AG09319 (cell line): ENCODE measurements at places on chromosomes 5 and 9.

DNA sequence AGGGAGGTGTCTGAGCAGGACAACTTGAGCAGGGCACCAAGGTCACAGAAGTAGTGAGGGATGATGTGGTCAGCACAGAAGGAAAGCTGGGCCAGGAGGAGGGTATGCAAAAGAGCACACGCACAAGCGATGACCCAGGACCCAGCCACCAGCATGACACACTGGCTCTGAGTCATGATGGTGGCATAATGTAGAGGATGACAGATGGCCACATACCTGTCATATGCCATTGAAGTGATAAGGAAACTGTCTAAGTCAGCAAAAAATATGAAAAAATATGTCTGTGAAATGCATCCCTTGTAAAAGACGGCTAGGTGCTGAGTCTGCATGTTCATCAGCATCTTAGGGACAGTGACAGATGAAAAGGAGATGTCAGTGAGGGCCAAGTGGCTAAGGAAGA lies 380 bp downstream of the OR1J1 start:
- DNase-seq: no peak

- no peak for DNase-seq
These were observed 226.0 kb upstream of the ATP10B start for GRCh38 chr5:161077936-161078545.

- no peak for DNase-seq
These were observed 123.7 kb upstream of the TNC start for GRCh38 chr9:115241641-115242040.

GRCh38 chr5:143648696-143649095 lies 163.3 kb upstream of the HMHB1 start:
- no peak for DNase-seq

DNA sequence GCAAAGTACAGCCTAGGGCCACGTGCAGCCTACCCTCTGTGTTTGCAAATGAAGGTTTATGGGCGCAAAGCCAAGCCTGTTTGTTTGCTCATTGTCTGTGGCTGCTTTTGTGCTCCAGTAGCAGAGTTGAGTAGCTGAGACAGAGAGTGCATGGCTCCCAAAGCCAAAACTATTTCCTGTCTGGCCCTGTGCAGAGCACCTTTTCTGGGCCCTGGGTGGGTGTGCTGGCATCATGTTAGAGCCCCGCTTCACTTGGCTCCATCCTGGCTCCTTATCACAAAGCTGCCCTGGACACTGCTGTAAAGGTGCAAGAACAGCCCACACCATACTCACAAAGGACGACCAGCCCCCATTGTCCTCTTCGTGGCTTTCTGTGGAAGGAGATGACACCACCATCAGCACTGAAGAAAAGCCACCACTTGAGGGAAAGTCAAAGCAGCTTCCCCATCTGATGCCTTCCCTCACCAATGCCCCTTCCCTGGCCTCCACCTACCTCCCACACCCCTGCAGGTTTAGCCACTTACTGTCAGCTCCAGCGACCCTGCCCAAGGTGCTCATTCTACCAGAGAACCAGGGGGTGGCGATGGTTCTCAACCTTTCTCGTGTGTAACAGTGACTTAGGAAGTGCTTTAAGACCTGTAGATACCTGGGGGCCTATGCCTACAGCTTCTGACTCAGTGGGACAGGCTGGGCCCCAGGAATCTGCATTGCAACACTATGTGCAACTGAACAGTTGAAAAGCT lies 23.4 kb downstream of the LCP2 start:
- no peak for DNase-seq

- DNase-seq: no peak
These were observed 98.2 kb upstream of the RPS23 start for GRCh38 chr5:82376307-82376706.

DNA sequence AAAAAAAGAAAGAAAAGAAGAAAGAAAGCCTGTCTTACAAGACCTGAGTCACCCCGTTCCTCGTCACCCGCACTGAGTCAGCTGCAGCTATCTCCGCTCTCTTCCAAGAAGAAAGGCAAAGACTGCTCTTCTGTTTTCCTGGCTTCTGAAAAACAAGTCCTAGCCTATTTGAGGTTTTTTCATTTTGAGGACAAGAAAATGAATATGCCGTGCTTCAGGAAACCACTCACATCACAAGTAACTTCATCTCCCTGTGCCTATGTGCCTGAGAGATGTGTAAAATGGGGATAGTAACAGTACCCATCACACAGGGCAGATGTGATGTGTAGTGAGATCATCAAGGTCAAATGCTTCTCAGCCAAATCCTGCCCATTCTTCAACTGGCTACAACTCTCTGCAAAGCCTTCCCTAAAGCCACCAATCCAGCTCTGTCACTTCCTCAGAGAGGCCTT lies 78.4 kb downstream of the GLDC start:
- peak; percentile 61 for DNase-seq

- DNase-seq: no peak
These were observed at the start of gene GLIPR2 for GRCh38 chr9:36136272-36136893. GLIPR2 (plus strand) TSS chr9:36136733; CDS start chr9:36136779, 46 bp downstream.

- DNase-seq: no peak
These were observed 71.5 kb downstream of the FREM1 start for GRCh38 chr9:14838701-14839100.

GRCh38 chr9:93198117-93198837 lies 14.3 kb downstream of the WNK2 start:
- DNase-seq: no peak

DNA sequence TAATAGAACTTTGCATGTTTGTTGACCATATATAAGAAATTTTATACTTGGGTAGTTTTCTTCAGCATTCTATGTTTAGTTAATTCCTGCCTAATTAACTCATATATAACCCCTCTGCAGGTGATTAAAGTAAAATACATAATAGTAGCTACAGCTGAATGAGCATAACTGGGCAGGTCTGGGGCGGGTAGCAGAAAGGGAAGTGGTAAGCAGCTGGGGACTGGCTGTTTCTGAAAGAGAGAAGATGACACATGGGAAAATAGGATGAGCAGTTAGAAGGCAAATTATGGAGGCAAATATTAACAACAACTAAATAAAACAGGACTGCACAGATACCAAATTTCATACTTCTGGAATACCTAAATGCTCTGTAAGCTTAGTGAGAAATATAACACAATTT lies 128.1 kb downstream of the CPLANE1 start:
- no peak for DNase-seq

DNA sequence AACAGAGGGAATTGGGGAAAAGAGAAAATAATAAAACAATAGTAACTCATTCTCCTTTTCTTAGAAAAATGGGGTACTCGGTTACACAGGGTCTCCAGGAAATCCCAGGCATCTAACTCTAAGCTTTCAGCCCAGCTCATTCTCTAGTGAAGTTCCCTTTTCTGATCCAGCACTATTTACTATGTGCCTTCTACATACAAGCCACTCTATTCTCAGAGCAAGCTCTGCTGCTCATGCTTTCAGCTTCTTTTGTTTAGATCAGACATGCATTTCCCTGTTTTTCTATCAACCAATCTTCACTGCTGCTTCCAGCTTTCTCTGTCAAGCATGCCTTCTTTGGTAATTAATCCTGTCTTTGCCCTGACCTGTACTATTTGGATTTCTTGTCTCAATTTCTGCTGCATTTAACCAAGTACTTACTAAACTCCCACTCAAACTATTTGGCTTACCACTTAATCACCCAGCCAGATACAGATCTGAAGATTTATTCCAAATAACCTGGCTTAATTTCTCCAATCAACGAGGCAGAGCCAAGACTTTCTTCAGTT lies 25.3 kb downstream of the OSMR start:
- no peak for DNase-seq

DNA sequence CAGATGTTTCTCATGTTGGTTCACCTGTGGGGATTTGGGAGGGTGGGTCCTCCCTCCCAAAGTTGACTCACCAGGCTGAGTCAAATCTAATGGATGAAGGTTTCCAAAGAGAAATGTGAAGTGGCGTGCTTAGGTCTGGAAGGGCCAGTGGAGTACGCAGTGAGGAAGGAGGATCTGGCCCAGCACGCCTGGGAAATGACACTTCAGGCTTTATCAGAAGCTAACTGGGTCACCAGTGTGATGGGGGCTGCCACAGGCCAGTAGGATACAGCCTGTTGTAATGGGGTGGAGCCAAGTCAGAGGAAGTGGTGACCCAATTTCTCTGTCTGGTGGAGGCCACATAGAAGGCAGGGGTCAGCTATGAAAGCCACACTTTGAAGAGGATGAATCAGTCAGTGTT lies 18.0 kb downstream of the POLR1E start:
- DNase-seq: no peak

DNA sequence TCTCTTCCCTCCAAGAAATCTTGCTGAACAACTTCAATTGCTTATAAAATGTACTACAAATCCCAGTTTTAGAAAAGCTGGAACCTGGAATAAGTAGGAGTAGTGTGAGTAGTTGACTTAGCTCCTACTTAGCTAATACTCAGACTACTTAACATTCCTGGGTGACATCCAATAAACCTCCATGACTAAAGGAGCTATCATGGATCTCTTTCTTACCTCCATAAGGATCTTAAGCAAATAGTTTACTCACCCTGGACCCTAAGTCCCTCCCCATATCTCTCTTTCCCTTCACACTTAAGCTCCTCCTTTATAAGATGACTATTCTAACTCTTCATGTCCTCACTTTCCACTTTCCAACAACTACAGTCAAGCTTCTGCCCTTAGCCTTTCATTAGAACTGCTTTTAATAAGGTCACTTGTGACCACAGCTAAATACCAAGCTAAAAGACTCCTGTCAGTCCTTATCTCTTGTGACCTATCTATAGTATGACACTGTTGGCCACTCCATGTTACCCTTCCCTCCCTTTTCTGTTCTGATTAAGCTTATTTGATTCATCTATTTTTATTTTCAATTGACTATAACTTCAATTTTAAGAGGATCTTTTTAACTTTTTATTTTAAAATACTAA lies 194.9 kb downstream of the RFX3 start:
- DNase-seq: no peak

DNA sequence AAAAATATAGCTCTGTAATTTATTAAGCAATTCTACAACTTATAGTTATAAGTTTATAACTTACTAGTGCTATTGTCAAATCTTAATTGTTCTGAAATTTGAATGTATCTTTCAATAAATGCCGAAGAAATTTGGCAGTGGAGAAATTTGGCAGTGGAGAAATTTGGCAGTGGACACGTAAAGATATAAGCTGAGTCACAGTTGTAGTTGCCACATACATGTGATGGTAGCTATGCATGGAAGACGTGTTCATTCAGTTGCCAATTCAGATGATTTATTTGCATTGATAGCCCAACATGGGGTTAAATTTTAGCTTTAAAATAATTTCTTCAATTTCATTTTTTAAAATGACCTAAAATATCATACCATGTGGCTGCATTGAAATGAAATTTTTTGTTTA lies 127.8 kb upstream of the NR4A3 start:
- DNase-seq: no peak

- no peak for DNase-seq
These were observed 97.8 kb upstream of the KLF4 start for GRCh38 chr9:107587191-107587963.

- DNase-seq: peak; percentile 72
These were observed 87.9 kb downstream of the FBXL7 start for GRCh38 chr5:15587916-15588315.

- no peak for DNase-seq
These were observed 15.4 kb upstream of the SH3PXD2B start for GRCh38 chr5:172469697-172470096.

DNA sequence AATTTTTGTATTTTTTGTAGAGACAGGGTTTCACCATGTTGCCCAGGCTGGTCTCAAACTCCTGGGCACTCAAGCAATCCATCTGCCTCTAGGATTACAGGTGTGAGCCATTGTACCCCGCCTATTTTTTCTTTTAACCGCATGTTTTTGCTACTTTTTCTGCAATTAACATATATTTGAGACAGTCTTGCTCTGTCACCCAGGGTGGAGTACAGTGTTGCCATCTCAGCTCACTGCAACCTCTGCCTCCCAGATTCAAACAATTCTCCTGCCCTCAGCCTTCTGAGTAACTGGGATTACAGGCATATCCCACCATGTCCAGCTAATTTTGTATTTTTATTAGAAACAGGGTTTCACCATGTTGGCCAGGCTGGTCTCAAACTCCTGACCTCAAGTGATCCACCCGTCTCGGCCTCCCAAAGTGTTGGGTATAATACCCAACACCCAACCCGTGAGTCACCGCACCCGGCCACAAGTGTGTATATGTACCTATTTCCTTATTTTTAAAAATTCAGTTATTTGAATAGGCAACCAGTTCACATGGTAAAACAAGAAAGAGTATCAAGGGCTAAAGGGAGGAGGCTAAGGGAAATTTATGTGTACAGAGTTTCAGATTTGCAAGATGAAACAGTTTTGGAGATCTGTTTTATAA lies 13.3 kb downstream of the PHAX start:
- no peak for DNase-seq

DNA sequence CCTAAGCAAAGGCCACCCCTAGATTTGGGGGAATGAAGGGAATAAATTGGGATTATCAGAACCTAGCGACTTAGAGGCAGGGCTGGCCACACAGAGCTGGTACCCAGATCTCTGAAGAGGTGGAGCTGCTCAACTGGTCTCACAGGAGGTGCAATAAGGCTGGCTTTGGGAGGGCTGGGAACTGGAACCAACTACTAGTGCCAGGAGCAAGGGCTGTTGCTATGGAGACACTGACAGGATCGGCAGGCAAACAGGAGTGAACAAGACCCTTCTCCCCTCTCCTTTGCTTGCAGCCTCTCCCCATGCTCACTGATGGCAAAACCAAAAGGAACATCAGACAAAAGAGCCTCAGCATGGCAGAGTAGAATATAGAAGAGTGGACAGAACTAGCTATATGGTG lies 17.0 kb upstream of the WHRN start:
- DNase-seq: no peak

GRCh38 chr9:127087411-127087810 lies 35.0 kb downstream of the ANGPTL2 start:
- DNase-seq: no peak

DNA sequence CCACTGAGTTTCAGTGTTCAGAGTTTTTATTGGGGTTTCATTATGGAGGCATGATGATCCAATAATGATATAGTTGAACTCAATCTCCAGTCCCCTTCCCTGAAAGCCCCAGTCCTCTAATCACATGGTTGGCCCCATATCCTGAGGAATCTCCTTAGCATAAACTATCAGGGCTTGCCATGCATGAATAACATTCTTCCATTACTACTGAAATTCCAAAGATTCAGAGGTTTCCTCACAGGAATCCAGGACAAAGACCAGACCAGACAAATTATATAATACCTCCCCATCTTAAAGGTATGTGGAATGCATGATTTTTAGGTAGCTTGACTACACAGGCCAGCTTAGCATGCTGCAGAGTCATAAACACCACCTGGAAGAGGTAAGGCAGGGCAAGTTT lies 15.5 kb upstream of the LRRTM2 start:
- DNase-seq: no peak

DNA sequence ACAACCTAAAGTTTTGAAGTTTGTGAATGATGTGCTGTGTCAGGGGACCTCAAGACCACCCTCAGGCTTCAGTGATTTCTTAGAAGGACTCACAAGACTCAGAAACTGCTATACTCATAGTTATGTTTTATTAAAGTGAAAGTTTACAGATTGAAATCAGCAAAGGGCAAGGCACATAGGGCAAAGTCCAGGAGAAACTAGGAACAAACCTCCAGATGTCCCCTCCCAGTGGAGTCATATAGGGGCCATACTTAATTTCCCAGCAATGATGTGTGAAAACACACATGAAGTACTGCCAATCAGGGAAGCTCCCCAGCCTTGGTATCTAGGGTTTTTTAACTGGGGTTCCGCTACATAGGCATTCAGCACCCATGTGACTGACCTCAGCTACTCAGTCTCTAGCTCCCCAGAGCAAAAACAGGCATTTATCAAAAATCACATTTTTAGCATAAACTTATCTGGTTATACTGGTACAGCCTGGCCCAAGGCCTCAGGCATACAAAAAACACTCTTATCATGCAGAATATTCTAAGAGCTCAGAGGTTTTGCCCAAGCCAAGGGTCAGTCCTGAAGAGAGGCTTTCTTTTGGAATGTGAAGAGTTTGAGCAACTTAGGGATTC lies 74.7 kb upstream of the ANKRD55 start:
- no peak for DNase-seq
